BJ (cell line): ENCODE measurements at places on chromosomes 7 and 10.

- no peak for DNase-seq
These were observed 6.6 kb downstream of the PGAM2 start for GRCh38 chr7:44058759-44059218.

DNA sequence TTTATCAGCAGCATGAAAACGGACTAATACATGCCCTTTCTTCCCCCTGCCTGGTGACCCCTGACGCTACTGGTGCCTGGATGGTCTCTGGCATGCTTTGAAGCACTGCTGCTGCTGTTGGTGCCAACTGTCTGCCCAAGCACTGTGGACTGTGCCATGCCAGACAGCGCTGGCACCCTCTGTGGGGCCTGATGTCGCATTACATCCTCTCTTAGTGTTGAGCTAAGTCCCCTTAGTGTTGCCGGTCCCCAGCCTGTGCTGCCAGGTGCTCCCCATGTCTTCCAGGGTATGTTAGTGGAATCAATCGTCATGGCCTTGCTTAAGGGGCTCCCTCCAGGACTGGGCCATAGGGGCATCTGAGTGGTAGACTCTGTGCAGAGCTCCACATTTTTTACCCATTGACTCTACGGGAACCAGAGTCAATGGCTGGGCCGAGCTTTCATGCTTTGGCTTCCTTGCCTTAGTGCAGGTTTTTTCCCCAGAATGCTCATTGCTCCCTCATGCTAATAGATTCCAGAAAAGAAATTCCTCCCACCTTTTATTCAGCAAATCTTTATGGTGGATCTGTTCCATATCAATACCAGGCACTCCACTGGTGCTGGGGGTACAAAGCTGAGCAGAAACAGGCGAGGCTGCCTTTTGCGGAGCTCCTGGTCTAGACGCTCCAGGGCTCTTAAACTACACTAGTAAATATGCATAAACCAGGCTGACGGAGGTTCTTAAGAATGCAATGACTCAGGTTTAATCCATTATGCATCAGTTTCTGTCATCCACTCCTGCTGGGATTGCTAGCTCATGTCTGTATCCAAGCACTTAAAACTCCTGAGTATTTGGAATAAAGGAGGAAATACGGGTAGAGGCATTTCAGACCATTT lies 21.8 kb upstream of the MRC1 start:
- peak; percentile 93 for DNase-seq

- no peak for DNase-seq
These were observed 11.3 kb upstream of the PHYH start for GRCh38 chr10:13311177-13311575.

GRCh38 chr10:47169581-47169980 lies 130.4 kb upstream of the GDF10 start:
- no peak for DNase-seq

DNA sequence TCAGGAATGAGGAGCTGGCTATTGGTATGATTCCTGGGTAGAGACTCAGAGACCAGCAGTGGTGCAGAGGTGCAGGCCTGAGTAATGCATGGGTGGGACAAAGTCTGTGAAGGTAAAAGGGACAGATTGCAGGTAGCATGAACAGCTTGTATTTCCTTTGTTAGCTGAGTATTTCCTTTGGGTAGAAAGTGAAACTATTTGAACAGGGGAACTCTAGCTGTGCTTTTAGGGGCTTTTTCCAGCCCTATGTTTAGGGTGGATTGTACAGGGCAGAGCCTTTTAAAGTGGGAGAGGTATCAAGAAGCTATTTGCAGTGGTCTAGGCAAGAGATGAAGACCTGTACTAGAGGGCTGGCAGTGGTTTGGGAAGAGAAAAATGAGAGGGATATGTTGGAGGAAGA lies 739.9 kb downstream of the REEP3 start:
- DNase-seq = no peak

GRCh38 chr7:54166419-54166818 lies 375.8 kb upstream of the VSTM2A start:
- no peak for DNase-seq

GRCh38 chr10:79380946-79381721 lies 33.9 kb downstream of the PPIF start:
- DNase-seq = no peak

DNA sequence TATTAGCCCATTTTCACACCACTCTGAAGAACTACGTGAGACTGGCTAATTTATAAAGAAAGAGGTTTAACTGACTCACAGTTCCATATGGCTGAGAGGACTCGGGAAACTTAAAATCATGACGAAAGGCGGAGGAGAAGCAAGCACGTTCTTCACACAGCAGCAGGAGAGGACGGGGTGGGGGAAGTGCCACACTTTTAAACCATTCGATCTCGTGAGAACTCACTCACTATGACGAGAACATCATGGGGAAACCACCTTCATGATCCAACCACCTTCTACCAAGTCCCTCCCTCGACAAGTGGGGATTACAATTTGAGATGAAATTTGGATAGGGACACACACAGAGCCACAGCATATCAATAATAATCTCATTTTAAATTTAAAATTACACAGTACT lies 80.2 kb downstream of the VWDE start:
- DNase-seq = no peak

GRCh38 chr7:51973939-51974338 lies 657.3 kb upstream of the COBL start:
- no peak for DNase-seq

DNA sequence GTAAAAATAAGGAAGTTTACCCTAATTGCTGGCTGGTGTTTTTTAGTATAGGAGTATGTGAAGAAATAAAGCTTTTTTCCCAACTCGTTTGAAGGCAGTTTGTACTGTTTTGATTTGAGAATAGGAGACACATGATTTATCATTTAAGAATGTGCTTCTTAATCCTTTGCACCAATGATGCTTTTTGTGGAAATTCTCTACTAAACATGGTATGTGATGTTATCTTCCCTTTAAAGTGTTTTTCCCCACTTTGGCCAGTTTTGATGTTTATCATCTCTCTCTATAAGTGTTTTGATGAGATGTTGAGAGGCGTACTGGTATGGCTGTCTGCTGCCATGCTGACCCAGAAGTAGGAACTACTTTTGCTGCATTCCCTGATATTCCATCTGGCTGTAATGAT lies 85.1 kb downstream of the SUGCT start:
- peak; percentile 70 for DNase-seq

- peak; percentile 81 for DNase-seq
These were observed 4.1 kb downstream of the ACBD7 start for GRCh38 chr10:15084502-15084922.

DNA sequence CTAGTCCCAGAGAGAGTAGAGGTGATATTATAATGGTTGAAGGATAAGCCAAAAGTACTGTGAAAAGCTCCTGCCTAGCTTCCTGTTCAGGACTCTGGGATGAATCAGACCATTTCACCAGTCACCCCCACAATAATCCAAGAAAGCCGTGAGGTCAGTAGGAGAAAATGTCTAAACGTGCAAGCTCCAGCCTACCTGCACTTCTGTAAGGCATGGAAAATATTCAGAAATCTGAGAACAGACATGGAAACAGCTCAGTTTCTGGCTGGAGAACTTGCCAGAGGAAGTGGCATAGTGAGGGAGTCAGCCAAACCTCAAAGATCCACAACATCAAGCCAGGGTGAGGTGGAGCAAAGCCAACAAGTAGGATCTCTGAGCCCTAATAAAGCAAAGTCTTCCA lies 58.2 kb downstream of the ELAPOR2 start:
- peak; percentile 3 for DNase-seq

- no peak for DNase-seq
These were observed 364.2 kb downstream of the SFMBT2 start for GRCh38 chr10:7046615-7047014.

DNA sequence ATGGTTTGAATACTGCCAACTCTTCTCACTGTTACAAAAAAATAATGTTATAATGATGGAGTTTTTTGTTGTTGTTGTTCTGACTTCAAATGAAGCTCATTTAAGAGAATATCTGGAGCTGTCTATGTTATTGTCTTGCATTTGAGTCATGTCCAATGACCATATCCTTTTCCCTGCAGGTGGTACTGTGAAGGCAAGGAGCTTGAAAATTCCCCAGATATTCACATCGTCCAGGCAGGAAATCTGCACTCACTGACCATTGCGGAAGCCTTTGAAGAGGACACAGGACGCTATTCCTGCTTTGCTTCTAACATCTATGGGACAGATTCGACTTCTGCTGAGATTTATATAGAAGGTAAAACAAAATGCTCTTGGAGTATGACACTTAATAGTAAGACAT lies 33.5 kb downstream of the MYPN start:
- DNase-seq = no peak

DNA sequence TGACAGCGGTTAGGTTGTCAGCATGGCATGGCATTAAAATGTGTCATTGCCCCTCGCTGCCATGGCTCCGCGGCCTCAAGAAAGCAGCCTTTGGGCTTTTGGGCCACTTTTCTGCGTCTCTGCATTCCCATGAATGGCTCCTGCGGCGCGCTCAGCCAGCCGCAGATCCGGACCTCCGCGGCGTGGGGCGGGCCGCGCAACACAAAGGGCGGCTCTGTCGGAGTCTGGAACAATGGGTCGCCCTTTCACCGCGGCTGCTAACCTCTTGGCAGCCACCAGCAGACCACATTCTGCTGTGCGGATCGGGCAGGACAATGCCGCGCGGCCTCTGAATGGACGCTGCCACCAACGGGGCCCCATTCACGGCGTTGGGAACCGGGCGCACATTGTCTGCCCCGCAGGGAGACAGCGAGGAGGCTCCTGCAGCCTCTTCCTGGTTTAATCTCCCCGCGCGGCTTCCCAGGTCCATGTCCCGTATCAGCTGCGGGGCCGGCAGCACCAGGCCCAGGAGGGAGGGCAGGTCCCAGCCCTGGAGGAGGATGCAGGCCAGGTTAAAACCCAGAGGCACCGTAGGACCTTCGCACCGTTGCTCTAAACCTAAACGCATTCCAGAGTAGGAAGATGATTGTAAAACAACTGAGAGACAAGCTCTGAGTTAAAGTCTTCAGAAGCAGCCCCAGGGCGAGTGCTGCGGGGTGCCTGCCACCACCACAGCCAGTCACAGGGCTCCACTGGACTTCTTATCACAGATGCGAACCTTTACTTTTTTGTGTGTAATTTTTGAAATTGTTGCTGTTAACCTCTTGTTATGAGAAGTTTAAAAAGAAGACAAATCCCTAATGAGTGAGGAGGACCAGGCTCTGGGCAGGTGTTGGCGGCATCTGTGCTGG lies 71.6 kb downstream of the NKX6-2 start:
- no peak for DNase-seq

DNA sequence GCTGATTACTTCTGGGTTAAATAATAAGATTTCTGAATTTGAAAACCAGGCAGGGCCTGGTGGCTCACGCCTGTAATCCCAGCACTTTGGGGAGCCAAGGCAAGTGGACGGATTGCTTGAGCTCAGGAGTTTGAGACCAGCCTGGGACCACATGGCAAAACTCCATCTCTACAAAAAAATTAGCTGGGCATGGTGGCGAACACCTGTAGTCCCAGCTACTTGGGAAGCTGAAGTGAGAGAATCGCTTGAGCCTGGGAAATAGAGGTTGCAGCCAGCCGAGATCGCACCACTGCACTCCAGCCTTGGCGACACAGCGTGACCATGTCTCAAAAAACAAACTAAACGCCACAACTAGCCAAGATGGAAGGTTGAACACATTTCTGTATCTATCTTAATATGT lies 3.5 kb downstream of the CYCS start:
- DNase-seq = no peak

DNA sequence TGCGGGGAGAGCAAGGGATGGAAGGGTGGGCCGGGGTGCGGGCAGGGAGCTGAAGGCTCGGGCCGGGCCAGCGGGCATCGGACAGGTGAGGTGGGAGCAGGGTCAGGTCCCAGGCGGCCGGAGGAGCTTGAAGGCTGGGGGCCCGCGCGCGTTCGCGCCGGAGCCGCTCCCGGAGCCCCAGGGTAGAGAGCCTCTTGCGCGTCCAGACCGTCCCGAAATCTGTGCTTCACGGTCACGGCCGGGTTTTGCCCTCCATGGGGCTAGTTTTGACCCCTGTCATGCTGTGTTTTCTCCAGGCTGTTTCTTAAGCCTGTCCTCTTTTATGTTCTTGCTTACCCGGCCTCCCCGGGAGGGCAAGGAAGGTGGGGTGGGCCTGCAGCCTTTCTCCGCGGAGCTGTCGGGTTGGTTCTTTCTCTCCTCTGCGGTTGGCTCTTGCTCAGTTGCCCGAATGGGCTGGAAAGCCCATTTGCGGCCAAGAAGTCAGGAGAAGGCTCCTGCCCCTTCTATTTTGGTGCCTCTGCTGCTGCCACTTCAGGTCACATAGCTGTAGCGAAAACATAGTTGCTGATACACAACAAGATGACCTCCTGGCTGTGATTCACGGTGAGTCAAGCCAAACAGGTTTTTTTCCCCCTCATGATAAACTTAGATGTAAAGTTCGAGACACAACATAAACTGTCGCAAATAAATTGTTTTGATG lies 650 bp downstream of the UBE2D1 start:
- DNase-seq = no peak

GRCh38 chr10:97154162-97154561 lies 31.6 kb downstream of the SLIT1 start:
- DNase-seq = no peak

DNA sequence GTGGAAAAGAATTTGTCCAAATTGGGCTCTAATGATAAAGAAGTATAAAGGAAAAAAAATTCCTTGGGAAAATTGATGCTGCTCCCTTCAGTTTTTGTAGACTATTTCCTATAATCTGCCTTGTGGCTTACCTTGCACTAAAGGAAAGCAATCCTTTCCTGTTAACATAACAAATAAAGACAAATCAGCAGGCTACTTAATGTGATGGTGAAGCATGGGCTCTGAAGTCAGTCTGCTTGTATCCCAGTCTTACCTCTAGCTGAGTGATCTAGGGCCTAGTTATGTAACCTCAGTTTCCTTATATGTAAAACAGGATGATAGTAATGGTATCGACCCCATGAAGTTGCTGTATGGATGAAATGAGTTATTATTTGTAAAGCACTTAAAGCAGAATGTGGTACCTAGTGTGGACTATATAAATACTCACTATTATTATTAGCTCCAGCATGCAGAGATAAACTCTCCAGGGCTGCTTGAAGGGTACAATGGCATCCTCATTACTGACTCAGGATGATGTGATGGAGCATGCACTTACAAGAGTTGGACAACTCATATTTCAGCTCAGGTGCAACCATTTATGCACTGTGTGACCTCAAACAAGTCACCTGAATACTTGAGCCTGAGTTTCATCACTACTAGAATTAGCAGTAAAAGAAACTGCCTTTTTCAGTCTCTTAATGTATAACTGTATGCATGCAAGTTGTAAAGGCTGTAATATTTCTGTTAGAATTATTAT lies 156.1 kb downstream of the DKK1 start:
- DNase-seq = no peak

GRCh38 chr10:17682236-17682946 lies 38.4 kb downstream of the STAM start:
- no peak for DNase-seq

GRCh38 chr7:134462337-134462925 lies 3.5 kb upstream of the AKR1B1 start:
- peak; percentile 45 for DNase-seq
